ENCODE measurements at places on chromosomes 13 and 19.

GRCh38 chr13:27636589-27637288 is 15.0 kb downstream of the POLR1D start:
- DNase-seq = no peak

GRCh38 chr19:47644199-47644598 is 35.3 kb downstream of the BICRA start:
- no peak for DNase-seq

DNA sequence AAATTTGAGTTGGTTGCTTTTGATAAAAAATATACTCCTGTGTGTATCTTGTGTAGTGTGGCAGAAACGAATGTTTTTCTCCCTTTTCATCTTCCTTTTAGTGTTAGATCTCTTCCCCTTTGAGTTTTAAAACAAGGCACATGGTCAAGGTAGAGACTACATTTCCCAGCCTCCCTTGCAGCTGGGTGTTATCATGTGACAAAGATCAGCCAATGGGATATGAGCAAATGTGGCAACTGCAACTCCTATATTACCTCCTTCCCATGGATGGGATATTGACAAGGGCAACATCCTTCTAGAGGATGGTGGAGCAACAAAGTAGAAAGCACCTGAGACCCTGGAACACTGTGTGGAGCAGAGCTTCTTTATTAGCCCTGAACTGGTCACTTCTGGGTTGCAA is 42.4 kb downstream of the ADGRE3 start:
- DNase-seq = no peak

- DNase-seq = no peak
These were observed at the start of gene GAS6 for GRCh38 chr13:113863524-113864272. Gene GAS6 (minus strand): TSS chr13:113864076. CDS start chr13:113863920, 156 bp downstream.

DNA sequence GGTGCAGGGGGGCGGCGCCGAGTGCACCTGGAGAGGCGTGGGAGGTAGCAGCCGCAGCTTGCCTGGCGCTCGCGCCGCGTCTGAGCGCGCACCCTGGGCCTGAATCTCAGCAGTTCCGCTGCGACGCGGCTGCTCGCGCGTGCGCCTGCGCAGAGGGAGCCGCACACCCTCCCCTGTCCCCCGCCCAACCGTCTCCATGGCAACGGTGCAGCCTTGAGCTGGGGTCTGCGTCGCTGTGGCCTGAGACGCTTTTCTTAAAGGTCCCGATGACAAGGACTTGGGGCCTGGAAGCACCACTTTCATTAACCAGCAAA is at the start of gene PNMA8B:
Gene PNMA8B (minus strand): TSS at position 82 of the 314 bp plus-strand sequence. CDS start 402 bp downstream, outside the sequence.
- peak; percentile 29 for DNase-seq

GRCh38 chr13:113064000-113064533 is 41.5 kb upstream of the F7 start:
- no peak for DNase-seq

DNA sequence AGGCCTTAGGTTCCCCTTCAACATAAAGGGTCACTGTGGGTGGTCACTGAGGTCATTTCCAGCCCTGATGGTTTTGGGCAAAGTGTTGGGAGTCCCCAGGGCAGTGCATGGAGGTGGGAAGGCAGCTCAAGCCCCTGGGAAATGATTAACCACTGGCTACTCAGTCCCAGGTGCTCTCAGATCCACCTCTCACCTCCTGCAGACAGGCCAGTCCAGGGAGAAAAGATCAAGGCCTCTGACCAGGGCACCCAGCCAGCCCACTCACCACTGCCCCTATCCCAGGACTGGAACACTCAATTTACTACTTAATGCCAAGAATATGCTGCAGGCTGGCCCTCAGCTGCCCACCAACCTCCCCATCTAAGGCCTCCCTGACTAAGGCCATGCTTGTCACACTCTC is 1307.9 kb downstream of the UQCRFS1 start:
- DNase-seq = no peak

GRCh38 chr13:57632276-57633140 is 964 bp downstream of the PCDH17 start:
- no peak for DNase-seq

DNA sequence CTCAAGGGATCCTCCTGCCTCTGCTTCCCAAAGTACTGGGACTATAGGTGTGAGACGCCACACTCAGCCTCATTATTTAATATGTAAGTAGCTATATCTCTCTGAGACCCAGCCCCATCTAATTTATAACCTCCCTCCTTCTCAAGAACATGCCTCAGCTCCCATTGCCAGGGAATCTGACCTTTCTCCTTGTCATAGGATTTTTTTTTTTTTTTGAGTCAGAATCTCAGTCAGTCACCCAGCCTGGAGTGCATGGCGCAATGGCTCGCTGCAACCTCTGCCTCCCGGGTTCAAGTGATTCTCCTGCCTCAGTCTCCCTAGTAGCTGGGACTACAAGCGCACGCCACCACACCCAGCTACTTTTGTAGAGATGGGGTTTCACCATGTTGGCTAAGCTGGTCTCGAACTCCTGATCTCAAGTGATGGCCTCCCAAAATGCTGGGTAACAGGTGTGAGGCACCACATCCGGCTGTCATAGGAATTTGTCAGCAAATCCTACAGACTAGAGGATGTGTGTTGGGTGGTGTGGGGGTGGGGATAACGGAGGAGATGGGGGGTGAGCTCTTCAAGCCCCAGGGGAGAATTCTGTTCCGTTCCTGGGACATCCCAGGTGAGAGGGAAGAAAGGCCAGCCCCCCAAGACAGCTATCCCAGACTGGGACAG is 5.1 kb upstream of the EPS8L1 start:
- DNase-seq = no peak

GRCh38 chr19:56312342-56312741 is 2.3 kb downstream of the ZSCAN5A start:
- no peak for DNase-seq

GRCh38 chr13:41006306-41006705 is 12.8 kb downstream of the ELF1 start:
- no peak for DNase-seq

DNA sequence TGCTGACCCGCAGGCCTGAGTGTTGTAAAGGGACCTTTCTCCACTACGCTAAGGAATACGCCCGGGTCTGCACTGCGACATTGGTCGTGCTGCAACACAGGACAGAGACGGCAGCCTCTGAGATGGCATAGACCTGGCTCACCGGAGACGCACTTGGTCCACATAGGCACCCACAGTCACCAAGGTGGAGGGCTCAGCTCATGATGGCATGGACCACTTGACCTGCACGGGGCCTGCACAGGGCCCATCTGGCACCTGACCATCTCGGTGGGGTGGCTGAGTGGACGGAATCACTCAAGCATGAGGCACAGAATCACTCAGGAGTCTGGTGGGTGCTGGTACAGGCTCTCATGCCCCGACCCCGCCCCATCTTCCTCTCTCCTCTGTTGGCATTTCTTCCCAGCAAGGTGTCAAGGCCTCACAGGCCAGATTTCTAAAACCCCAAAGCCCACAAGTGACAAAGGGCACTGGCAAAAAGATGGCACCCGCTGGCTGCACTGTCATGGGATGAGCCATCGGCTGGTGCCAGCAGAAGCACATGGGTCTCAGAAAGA is 45.9 kb downstream of the TSHZ3 start:
- no peak for DNase-seq

GRCh38 chr13:94656766-94657165 is 55.1 kb downstream of the GPR180 start:
- peak; percentile 37 for DNase-seq

DNA sequence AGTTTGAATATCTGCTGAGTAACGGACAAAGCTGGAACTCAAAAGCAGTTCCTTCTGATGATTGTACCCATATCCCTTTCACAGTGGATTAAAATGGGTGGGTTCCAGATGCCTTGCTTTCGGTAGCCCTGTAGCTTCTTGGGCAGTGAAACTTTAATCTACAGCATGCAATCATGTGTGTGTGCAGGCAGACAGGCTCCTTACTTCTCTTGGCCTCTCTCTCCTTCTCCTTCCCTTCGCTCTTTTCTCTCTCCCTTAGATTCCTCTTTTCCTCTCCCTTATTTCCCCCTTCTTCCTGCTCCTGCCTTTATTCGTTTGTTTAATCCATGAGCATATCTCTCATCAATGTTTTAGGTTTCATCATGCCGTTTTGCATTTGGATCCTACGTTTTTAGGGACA is 8.1 kb downstream of the DGKH start:
- DNase-seq = no peak

DNA sequence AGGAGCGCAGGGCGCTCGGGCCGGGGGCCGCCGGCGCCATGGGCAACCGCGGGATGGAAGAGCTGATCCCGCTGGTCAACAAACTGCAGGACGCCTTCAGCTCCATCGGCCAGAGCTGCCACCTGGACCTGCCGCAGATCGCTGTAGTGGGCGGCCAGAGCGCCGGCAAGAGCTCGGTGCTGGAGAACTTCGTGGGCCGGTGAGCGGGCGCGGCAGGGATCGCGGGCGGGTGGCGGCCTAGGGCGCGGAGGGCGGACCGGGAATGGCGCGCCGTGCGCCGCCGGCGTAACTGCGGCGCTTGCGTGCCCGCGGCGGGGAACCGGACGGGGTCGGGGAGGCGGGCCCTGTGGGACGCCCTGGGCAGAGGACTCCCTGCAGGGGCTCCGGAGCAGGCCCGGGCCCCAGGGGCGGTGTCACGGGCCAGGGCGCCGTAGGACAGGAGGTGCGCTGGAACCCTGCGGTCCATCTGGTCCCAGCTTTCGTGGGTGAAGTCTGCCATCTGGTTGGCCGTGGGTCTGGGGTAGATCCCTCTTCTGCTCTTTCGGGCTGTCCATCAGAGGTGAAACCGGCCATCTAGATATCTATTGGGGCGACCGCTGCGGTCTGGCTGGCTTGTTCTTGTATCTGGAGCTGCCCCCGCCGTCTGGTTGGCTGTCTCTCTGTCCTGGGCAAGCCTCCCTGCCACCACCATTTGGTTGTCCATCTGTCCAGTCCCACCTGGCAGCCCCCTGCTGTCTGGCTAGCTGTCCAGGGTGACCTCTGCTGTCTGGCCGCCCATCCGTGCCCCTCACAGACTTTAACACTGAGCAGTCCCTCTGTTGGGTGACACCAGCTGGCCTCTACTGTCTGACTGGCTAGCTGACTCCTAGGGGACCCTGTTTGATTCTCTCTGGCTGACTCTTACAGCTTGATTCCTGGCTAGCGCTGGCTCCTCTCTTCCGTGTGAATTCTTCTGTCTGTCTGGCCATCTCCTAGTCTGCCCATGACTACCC is 622 bp downstream of the DNM2 start:
- peak; percentile 50 for DNase-seq

DNA sequence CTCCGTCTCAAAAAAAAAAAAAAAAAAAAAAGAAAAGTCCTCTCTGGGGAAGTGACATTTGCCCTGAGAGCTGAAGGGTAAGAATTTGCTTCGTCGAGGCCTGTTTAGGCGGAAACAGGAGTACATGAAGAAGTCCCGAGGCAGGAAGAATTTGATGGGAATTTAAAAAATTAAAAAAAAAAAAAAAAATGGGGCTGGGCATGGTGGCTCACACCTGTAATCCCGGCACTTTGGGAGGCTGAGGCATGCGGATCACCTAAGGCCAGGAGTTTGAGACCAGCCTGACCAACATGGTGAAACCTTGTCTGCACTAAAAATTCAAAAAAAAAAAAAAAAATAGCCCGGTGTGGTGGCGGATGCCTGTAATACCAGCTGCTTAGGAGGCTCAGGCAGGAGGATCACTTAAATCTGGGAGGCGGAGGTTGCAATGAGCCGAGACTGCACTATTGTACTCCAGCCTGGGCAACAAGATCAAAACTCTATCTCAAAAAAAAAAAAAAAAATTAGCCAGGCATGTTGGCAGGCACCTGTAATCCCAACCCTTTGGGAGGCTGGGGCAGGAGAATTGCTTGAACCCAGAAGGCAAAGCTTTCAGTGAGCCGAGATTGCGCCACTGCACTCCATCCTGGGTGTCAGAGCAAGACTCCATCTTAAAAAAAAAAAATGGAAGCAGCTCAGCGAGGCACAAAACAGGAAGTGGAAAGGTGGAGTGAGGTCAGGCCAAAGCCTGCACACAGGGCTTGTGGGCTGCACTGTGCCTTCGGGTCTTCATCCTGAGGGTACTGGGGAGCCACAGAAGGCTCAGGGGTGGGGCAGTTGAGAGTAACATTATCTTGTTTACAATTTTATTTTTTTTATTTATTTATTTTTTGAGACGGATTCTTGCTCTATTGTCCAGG is 4.9 kb downstream of the BAX start:
- DNase-seq = no peak

DNA sequence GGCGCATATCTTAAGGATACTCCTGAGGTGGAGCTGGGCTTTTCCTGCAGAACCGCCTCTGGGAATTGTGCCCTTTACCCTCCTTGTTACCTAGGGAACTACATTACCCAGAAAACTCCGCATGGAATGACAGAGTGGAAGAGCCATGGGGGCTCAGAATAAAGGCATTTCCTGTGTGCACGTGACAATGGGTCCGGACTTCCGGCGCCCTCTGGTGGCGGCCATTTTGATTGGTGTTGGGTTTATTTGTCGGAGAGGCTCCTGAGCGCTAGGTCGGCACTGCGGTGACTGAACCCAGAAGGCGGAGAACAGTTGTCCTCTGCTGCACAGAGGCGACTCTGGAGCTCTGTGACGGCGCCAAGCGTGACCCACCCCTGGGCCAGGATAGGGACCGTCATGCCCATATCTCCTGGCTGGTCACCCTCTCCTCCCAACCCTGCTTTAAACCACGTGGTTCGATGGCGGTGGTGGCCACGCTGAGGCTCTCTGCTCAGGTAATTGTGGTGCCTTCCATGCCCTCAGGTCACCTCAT is at the start of gene ZNF587B:
Gene ZNF587B (plus strand): TSS at position 229 of the 532 bp plus-strand sequence. CDS start 230 bp downstream, at position 459.
- peak; percentile 26 for DNase-seq

DNA sequence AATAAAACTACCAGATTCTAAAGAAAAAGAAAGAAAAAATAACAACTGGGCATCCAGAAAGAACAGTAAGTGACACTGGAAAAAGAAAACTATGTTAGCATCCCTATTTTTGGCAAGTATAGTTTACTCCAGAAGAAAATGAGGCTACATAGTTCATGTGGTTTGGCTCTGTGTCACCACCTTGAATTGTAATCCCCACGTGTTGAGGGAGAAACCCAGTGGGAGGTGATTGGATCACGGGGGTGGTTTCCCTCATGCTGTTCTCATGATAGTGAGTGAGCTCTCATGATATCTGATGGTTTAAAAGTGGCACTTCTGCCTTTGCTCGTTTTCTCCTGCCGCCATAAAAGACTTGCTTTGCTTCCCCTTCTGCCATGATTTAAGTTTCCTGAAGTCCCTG is 76.9 kb downstream of the ITGBL1 start:
- peak; percentile 12 for DNase-seq

GRCh38 chr19:795073-795611 is 2.1 kb upstream of the PTBP1 start:
- no peak for DNase-seq

GRCh38 chr19:4606921-4607678 is 32.2 kb upstream of the TNFAIP8L1 start:
- DNase-seq = no peak

Measured in stimulated activated CD4-positive, alpha-beta T cell treated with anti-CD3 and anti-CD28 coated beads, Interleukin-1b, Interleukin-23, amount 100 ng/mL, for 48 hours (primary cell).